ENCODE measurements at places on chromosomes 4 and X.
A peak's percentile ranks its signal among the peaks of the same experiment; 100 is the strongest.

DNA sequence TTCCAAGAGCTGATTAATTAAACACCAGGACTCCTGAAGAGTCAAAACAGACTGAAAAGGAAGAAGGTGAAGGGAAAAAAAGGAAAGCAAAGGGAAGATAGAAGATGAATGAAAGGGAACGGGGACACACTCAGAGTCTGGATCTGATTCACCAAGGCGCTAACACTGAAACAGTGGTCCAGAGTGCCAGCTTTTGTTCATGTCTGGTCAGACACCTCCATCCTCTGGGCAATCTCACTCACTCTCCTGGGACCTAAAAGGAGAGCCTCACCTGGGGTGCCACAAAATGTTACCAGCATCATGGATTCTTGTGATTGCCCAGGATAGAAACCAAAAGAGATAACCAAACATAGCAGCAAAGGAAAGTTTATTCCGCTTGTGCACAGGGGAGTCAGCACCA is 120.3 kb upstream of the AFF2 start:
- no peak for DNase-seq

- DNase-seq, result no peak
Measured at GRCh38 chr4:112857461-112857860, 192.0 kb upstream of the ANK2 start.

GRCh38 chr4:22463179-22463578 is 52.7 kb downstream of the ADGRA3 start:
- no peak for DNase-seq

GRCh38 chr4:16253127-16253960 is 27.1 kb upstream of the TAPT1 start:
- DNase-seq, result no peak

DNA sequence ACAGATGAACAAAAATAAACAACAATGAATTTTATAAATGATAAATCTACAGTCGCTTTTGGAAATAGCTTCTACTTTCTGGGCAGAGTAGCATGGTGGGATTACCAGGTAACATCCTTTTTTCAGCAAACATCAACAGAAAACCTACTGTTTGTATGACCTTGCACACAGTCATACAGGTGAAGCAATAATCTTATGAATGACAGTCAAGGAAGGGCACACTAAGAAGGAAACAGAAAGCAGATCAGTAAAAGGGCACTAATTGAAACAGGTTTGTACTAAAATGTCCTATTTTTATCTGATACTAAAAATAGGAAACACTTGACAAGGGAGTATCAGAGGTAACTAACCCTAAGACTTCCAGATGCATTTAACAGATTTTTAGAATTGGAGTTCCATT is 108.9 kb downstream of the DLG3 start:
- DNase-seq, result no peak

DNA sequence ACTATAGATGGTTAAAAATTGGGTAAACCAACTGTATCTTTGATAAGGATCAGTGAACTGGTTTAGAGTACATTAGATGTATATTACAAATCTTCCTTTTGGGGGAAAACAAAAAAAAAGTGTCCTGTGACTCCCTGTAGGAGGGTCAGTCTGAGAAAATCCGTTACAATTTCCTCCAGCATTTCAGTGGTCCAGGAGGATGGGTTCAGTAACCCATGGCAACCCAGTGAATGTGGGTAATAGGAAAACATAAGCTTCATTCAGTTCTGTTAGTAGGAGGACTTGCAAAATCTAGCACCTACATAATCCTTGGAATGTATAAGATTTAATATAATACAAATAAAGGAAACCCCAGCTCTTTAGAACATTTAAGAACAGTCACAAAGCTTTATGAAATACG is 16.2 kb downstream of the STOX2 start:
- no peak for DNase-seq

DNA sequence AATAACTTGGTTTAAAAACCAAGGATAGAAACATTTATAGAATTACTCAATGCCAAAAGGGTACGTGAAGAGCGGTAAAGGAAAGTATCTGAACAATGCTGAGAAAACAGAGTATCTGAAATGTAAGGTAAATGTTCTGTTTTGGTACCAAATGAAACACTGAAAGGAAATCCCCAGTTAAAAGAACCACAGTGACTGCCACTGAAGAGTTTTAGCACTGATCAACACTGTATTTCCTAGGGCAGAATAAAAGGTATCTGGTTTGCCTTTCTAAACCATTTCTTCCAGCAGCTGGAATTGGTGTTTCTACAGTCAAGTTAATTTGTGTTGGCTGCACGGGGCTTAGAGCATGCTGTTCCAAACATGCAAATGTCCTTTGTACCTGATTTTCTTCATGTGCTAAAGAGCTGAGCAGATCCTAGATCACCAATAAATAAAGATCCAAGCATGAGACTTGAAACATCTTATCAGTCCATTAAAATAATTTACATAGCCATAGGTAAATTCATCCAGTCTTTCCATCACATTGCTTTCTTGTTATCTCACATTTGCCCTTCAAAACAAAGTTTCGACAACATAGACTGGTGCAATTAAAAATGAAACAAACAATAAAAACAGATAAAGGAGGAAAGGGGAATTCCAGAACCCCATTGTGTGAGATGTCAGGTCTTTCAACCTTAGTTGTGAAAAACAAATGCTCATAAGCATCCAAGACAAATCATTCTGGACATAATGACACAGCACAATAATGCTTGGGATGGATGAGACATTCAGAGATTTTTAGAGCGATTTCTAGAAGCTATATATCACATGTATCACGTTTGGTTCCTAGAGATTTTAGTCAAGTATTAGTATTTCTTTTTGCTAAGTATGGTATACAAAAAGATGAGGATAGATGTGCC is 38.6 kb downstream of the MFAP3L start:
- no peak for DNase-seq

DNA sequence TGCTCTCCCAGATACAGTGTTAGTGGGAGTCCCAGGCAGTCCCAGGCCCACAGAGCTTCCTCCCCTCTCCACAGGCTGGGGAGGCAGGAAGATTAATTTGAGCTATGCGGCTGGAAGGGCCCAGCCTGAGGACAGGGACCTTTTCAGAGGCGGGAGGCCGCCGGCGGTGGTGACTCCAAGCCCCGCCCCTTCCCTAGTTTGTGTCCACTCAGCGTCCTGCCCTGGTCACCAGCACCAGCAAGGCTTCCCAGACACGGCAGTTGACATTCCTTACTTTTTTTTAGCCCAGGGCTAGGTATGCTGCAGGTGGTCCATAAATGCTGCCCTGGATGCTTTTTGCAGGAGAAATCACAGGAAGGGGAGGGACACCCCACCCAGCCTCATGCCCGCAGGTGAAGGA is 67.7 kb upstream of the LRPAP1 start:
- DNase-seq, result no peak

- DNase-seq, result peak; percentile 13
Measured at GRCh38 chr4:111475001-111475400, 670.3 kb upstream of the FAM241A start.

- no peak for DNase-seq
Measured at GRCh38 chr4:83389756-83390505, 55.3 kb upstream of the HPSE start.

DNA sequence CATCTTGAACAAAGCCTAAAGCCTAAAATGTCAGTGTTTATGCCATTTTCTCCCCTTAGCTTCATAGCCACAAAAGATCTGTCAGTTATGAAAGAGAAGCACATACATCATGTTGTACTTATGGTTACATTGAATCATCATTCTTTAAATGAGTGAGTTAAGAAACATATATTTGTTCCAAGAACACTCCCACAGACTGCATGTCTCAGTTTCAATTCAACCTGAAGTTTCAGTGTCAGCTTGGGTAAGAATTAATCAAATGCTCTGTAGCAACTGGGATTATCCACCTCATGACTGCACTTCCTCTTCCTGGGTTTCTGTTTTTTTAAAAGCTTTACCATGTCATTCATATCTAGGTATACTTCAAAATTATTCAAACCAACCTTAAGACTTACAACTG is 3.9 kb upstream of the TMPRSS11B start:
- DNase-seq, result no peak

GRCh38 chrX:119895843-119896326 is at the start of gene AKAP14:
Gene AKAP14, plus strand, starts transcription at chrX:119895893. Its CDS starts 7,331 bp downstream, at chrX:119903224.
- peak; percentile 15 for DNase-seq

DNA sequence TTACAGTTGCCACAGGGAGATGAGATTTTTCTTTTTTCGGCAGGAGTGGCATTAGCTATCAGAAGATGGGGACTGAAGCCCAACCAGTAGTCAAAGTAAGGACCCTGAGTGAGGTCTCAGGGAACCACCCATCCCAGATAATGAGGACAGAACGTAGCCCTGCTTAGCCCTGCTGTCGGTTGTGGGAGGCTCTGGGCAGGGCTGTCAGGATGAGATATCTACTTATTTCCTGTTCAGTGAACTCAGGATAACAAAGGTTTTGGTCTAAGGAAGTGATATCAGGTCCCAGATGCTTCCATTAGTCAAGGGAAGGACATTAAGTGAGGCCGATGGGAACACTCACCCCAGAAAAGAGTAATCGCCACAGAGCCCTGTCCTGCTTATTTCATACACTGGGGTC is 2.3 kb downstream of the MAGEB16 start:
- no peak for DNase-seq

GRCh38 chr4:183057255-183057654 is 41.8 kb upstream of the WWC2 start:
- no peak for DNase-seq

GRCh38 chr4:98946359-98946758 is 17.4 kb upstream of the EIF4E start:
- DNase-seq, result no peak

DNA sequence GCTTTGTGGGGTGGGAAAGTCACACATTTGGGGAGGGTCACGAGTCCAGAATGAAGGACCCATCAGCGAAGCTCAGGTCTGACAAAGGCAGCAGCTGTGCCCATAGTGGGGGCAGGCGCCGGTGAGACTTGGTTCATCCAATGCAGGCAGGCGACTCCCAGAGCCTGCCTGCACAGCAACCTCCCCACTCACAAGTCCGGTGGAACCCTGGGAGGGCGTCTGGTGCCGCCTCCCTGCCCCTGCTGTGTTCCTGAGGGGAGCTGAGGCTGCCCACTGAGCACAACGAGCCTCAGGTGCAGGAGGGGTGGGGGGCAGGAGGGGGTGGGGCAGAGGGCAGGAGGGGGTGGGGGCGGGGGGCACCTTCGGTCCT is 13.7 kb downstream of the LRPAP1 start:
- no peak for DNase-seq

DNA sequence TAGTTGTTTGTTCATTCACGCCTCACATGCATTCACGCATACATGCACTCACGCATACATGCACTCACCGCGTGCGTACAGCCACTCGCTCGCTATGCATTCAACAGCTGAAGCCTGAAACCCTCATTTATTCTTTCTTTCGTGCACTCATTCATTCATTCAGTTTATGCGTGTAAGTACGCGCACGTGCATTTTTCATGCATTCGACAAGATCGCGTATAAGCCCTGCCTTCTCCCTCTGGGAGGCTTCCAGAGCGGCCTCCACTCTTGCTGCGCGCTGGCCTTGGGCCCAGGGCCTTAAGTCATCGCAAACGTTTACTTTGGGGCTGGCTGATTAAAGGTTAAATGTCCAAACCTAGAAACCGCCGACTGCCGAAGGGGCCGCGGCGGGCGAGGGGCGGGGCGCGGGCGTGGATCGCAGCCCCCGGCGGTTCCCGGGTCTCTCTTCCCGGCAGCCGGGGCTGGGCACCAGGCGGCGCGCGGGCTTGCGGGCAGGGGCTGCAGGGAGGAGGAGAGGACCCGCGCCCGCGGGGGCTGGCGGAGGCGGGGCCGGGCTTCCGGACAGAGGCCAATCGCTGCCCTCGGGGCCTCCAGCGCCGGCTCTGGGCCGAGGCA is at the start of gene GYG2:
GYG2 (plus strand) TSS at position 587 of the 615 bp plus-strand sequence. CDS start 1,259 bp downstream, outside the sequence.
- DNase-seq, result no peak

DNA sequence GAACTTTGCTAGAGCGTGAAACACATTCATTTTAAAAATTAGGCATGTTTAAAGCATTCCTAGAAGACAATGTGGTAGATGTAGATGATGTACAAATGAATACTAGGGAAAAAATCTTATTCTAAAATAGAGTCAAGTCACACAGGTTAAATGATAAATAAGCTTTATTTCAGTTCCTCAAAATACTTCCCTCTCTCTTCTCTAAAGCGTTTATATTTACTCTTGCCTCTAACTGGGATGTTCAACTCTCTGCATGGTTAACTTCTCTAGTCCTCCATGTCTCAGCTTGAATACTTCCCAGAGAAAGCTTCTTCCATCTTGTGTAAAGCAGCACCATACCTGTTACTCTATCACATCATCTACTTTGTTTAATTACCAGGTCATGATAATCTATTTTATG is 30.9 kb upstream of the GLRA3 start:
- DNase-seq, result no peak

- no peak for DNase-seq
Measured at GRCh38 chr4:99824070-99824599, 7.5 kb downstream of the DAPP1 start.
